CD4-positive, alpha-beta T cell (primary cell): ENCODE measurements at places on chromosomes 1 and 21. TPM values are rescaled to one million over a fixed set of nuclear protein-coding genes. Genes with fewer than 3 reads are reported as not detected.

DNA sequence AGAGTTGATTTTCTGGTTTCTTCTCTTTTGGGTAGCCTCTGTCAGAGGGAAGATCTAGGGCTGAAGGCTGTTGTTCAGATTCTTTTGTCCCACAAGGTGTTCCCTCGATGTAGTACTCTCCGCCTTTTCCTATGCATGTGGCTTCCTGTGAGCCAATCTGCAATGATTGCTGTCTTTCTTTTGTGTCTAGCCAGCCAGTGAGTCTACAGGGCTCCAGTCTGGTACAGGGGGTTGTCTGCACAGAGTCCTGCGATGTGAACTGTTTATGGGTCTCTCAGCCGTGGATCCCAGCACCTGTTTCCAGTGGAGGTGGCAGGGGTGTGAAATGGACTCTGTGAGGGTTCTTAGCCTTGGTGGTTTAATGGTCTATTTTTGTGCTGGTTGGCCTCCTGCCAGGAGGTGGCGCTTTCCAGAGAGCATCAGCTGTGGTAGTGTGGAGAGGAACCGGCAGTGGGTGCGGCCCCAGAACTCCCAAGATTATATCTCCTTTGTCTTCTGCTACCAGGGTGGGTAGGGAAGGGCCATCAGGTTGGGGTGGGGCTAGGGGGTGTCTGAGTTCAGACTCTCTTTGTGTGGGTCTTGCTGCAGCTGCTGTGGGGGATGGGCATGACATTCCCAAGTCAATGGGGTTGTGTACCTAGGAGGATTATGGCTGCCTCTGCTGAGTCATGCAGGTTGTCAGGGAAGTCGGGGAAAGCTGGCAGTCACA, 81.3 kb upstream of the C21orf91 start:
- H3K27ac ChIP-seq: no peak overlapping the region
- H3K4me1 ChIP-seq: no peaks in the 10 kb centered on the region
- H3K36me3 ChIP-seq: no peaks in the 10 kb centered on the region
- no peak for DNase-seq
- H3K27me3 ChIP-seq: no peaks in the 10 kb centered on the region

- no peaks in the 10 kb centered on the region for H3K36me3 ChIP-seq
- no peak for DNase-seq
- no peak overlapping the region for H3K4me3 ChIP-seq
- no peaks in the 10 kb centered on the region for H3K27me3 ChIP-seq
- H3K4me1 ChIP-seq: no peaks in the 10 kb centered on the region
Measured at GRCh38 chr1:147515045-147515869, 26.0 kb upstream of the BCL9 start.

GRCh38 chr1:214847071-214847810, 235.3 kb upstream of the KCNK2 start:
- no peak overlapping the region for H3K4me3 ChIP-seq
- H3K36me3 ChIP-seq: no peaks in the 10 kb centered on the region
- DNase-seq: no peak
- H3K27ac ChIP-seq: no peak overlapping the region

GRCh38 chr1:225660544-225660946, 7.6 kb upstream of the ENAH start:
- DNase-seq: no peak
- no peaks in the 10 kb centered on the region for H3K27me3 ChIP-seq
- H3K27ac ChIP-seq: no peak overlapping the region

DNA sequence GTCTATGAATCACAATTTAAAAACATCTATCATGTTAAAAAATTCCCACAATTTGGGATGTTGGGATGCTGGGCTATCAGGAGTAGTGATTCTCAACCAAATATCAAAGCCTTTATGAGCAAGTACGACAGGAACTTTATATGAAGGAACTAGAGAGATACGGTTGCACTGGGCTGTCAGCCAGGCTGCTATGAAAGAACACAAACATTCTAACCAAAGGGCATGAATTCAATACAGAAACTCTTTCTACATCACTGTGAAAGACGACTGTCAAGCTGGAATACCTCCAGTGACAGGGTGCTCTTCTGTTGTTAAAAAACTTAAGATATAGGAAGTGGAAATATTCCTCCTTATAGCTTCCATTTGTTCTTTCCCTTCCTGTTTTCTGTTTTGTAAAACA, 9.8 kb downstream of the CACNA1E start:
- no peaks in the 10 kb centered on the region for H3K36me3 ChIP-seq
- peaks cover 35% of the 10 kb centered on the region for H3K27me3 ChIP-seq
- no peak overlapping the region for H3K4me3 ChIP-seq
- DNase-seq: no peak
- H3K27ac ChIP-seq: no peak overlapping the region

- H3K27me3 ChIP-seq: no peaks in the 10 kb centered on the region
- no peak overlapping the region for H3K27ac ChIP-seq
- H3K36me3 ChIP-seq: peaks cover 47% of the 10 kb centered on the region
- no peak overlapping the region for H3K4me3 ChIP-seq
- DNase-seq: no peak
Measured at GRCh38 chr1:197171531-197171930, 25.1 kb upstream of the ASPM start.

CCDC190 gene
- total RNA-seq: not detected
